ENCODE measurements at places on chromosomes 13 and 19.

DNA sequence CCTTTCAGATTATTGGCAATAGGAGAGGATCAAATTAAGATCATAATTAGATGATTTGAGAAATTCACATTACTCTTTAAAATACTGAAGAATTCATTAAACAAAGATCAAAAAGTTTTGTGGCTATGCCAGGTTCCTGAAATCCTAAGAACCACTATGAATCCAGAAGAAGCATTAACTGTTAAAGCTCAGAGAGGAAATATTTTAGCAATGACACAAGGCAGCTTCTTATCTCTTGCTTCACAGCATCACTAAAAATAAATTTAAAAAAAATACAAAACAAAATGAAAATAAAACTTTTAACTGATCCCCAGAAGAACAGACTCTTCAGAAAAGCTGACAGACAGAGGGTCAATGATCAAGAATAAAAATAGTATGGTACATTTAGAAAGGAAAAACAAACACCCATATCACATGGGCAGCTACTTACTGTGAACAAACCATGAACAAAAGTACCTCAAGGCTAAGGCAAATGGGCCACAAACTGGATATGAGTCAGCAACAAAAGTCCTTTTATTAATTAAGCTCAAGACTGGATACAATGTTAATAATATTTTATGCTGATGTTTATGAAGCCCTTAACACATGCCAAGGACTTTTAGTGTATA is 19.6 kb downstream of the RNF6 start:
- no peak for DNase-seq

- no peak for DNase-seq
These were observed 12.6 kb downstream of the FBXO46 start for GRCh38 chr19:45717983-45718650.

- no peak for DNase-seq
These were observed 416.2 kb downstream of the DIAPH3 start for GRCh38 chr13:59747529-59747928.

DNA sequence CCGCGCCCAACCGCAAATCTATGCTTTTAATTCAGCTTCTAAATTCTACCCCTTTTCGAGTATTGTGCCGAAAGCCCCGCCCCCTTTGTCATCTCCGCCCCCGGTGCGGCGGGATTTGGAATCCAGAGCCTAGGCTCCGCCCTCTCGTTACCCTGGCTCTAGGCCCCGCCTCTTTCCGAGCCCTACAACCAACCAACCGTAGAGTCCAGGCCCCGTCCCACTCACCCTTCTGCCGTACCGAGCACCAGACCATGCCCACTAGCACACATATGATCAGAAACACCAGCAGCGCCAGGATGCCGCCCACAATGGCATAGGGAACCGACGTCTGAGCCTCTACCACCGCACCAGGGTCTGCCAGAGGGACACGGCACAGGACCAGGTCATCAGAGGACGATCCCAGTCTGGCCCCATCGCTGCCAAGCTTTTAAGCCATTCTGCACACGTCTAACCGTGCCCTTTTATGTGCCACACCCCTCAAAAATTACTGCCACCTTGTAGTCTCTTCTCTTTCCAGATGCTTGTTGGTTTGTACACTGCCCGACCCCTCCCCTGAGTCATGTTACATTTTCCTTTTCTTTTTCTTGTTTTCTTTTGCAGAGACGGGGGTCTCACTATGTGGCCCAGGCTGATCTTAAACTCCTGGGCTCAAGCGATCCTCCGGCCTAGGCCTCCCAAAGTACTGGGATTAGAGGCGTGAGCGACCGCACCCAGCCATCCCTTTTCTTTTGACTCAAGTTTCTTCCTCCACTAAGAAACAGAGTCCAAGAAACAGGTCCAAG is 4.7 kb upstream of the ZNF428 start:
- no peak for DNase-seq

- DNase-seq = no peak
These were observed 30.3 kb downstream of the ZNF763 start for GRCh38 chr19:11995174-11995573.

GRCh38 chr19:41299046-41299754 is 10.8 kb upstream of the CCDC97 start:
- DNase-seq = peak; percentile 44

GRCh38 chr19:10334588-10335351 is 1.4 kb upstream of the RAVER1 start:
- peak; percentile 85 for DNase-seq

GRCh38 chr13:94481941-94482340 is 2.5 kb upstream of the DCT start:
- DNase-seq = no peak

GRCh38 chr19:32196690-32197420 is 148.6 kb upstream of the ZNF507 start:
- no peak for DNase-seq

DNA sequence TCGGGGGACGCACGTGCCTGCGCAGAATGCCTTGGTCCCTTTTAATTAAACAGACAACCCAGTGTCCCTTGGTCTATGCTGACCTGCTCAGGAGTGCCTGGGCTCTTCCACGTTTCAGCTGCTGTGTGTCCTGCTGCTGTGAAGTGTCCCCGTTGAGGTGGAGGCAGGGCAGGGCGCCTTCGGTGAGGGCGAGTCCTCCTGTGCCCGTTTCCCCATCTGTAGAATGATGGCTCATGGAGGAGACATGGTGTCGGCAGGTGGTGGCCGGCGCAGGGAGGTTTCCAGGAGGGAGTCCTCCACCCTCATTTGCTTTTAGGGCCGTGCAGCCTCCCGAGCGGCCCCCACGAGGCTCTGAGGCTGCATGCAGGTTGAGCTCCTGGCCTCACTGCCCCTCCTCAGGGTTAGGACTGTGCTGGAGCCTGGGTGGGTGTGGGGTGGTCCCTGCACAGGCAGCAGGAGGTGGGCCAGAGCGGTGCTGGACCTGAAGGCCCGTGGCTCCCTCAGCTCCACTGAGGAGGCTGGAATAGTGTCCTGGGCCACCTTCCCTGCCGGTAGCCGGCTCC is 8.8 kb downstream of the STK11 start:
- DNase-seq = no peak

DNA sequence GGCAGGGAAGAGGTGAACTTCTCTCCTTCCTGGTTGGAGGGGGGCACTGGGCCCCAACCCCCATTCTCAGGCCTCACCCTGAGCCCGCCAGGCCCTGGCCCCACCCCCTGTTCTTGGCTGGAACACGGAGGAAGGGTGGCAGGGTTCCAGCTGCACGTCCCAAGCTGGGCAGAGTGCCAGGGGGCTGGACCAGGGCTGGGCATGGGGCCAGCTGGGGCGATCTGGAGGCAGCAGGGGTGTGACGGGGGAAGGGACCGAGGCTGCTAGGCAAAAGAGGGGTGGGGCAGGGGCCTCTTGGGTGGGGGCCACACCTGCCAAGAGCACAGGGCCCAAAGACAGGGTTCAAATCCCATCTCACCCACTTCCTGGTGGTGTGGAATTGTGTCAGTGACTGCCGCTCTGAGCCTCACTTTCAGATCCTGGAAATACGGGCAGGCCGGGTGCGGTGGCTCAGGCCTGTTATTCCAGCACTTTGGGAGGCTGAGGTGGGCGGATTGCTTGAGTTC is 2.2 kb downstream of the HIF3A start:
- peak; percentile 98 for DNase-seq

GRCh38 chr13:103243495-103243894 is 177.3 kb upstream of the SLC10A2 start:
- DNase-seq = no peak

GRCh38 chr19:18396471-18397241 is 766 bp downstream of the LRRC25 start:
- no peak for DNase-seq

GRCh38 chr13:37127691-37128241 is 22.3 kb upstream of the CSNK1A1L start:
- peak; percentile 76 for DNase-seq

DNA sequence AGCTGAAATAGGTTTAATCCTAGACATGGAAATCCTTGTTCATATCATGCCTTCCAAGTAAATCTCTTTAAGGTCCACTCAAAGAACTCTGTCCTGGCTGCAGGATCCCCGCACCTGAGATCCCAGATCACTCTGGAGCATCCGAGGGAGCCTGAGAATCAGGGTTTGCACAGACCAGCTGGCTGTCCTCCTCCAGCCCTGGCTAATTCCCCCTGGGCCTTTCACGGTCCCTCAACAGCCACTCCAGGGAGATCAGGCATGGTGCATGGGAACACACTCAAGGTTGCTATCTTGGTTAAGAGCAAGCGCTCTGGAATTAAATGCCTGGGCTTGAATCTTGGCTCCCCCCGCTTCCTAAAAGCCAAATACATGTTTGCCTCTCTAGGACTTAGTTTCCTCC is 130.8 kb downstream of the IRS2 start:
- no peak for DNase-seq

GRCh38 chr19:461721-462551 is 1.1 kb upstream of the SHC2 start:
- peak; percentile 64 for DNase-seq

GRCh38 chr19:45553464-45553863 is 31.1 kb downstream of the OPA3 start:
- DNase-seq = no peak

DNA sequence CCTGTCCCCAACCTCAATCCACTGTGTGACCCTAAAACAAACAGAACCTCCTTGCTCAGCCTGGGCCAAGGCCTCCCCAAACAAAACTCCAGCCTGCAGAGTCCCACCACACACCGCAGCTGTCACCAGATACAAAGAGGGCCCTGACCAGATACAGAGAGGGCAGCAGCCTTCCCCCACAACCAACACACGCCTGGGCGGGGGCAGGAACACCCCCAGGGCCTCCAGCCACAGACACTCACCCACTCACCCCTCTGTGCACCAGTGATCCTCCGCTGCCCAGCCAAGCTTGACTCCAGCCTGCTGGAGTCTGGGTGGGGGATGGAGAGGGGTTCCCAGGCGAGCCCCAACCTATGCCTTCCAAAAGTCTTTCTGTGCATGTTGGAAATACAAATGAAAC is 5.9 kb upstream of the CIRBP start:
- DNase-seq = peak; percentile 45

DNA sequence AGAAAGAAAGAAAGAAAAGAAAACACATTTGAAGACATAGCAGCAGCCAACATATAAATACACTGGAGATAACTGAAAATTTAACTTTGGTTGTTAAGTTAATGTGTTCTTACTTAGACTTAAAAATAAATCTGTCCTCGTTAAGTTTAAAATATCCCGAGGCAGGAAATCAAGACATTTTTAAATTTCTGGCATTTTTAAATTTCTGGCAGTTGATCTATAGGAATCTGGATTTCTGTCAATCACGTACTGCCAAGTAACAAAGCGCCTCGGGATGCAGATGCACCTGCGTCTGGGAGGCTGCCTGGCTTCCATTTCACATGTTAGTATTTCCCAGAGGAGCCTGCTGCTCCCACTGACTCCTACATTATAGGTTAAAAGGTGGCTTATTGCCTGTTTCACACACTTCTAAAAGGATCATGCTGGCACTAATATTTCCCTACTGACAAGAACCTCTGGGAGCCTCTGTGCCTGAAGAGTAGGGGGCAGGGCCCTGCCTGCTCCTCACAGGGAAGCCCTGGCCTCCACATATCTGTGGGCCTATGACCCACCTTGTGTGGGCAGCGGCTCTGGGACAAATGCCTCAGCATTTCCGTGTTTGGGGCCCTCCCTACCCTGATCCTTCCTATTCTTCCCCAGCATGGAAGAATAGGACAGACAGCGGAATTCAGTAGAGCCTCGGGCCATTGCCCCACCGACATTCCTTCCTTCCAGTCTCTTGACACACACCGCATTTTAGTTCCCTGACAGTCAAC is 62.8 kb upstream of the ATP12A start:
- DNase-seq = peak; percentile 34

- no peak for DNase-seq
These were observed 213.9 kb upstream of the SERP2 start for GRCh38 chr13:44159633-44160279.

DNA sequence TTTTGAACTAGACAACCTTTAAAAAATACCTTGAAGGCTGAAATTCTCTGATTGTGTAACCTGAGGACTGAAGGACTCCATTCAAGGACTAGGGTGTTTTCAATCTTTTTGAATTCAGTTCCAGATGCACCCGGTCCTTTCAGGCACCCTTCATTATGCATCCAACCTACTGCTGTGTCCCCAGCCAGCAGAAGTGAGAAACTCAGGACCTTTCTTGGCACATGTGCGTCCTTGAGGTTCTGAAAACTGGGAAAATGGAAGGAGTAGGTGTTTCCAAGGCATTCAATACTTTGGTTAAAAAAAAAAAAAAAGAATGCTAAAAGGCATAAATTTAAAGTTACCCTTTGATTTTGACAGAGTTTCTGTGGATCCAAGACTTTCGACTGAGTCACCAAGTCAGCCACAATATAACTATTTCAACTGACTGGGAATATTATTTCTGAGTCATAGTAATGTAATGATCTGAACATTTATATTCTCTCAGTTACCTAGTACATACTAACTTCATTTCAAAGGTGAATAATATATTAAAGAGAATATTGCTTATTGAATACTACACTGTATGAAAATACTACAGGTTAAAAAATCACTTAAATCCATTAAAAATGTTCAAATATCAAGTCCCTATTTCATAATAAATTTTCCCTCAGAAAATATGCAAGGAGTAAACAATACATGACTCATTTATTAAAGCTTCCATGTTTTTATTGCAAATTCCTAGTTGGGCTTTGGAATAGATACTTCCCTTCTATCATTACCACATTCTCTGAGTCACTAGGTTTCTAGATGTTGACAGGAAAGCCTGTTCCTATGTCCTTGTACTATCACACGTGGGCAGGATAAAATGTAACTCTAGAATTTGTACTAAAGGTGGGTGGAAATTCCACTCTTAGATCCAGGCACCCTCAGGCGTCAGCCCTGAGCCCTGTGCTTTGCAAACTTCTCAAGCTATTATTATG is 2.4 kb upstream of the ITGBL1 start:
- DNase-seq = peak; percentile 82

GRCh38 chr19:1752757-1753728 is at the start of gene ONECUT3:
Gene ONECUT3 (plus strand): TSS chr19:1753506. CDS start chr19:1753663, 157 bp downstream.
- no peak for DNase-seq

- DNase-seq = peak; percentile 7
These were observed 36.2 kb downstream of the CLDN10 start for GRCh38 chr13:95588721-95589120.

DNA sequence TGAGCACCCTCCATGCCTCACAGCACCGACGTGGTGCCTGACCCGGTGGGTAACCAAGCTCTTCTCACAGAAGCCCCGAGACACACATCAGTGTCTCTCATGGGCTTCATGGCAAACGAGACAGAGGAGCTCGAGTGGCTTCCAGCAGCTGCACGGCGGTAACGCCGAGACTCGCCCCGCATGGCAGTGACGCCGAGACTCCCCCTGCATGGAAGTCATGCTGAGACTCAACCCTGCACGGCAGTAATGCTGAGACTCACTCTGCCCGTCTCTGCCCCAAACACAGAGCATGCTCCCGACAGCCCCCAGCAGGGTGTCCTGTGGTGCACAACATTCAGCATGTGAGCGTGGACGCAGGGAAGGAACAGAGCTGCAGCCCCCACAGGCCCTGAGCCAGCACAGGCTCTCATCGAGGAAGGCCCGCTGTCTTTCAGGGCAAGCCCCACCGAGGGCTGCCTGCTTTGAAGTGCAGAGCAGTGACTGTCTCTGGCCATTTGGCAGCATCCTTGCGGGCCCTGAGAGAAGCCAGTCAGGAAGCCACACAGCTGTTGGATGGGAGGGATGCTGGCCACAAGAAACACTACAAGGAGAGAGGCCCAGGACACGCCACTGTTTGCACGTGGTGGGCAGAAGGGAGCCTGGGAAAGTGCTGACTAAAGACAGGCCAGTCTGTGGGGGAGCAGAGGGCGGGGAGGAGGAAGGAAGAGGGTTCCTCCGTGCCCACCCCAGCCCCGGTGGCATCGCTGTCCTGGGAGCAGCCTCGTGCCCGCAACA is 9.5 kb downstream of the GAS6 start:
- no peak for DNase-seq
